ENCODE measurements at places on chromosomes 7 and 10.

- no peak for DNase-seq
These were observed 918 bp downstream of the NET1 start for GRCh38 chr10:5413012-5413938.

GRCh38 chr7:25575634-25576033 lies 347.3 kb upstream of the NPVF start:
- DNase-seq: no peak

DNA sequence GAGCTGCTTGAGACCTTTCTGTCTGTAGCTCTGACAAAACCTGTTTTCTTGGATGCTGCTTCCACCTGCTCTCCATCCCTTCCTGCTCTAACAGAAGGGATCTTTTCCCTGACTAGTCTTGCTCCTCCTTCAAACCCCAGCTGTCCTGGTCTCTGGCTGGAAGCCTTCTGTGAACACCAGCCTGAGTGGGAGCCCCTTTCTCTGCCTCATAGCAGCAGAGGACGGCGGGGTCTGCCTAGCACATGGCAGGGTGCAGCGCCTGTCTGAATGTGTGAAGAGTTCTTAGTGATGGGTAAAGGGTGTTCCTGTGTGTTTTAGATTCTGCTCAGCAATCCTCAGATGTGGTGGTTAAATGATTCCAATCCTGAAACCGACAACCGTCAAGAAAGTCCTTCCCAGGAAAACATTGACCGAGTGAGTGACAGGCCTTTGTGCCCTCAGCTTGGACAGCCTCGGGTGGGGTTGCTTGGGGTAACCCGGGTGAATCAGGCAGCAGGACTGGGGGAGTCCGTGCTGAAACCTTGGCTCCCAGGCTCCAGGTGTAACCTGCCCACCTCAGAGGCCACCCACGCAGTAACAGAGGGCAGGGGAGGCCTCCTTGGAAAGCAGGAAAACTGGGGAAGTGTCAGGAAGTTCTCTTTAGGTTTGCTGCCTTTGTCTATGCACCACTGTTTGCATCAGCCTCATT lies 34.1 kb downstream of the NUB1 start:
- no peak for DNase-seq

GRCh38 chr10:119222537-119222936 lies 15.2 kb downstream of the GRK5 start:
- no peak for DNase-seq

GRCh38 chr7:131723926-131724325 lies 167.5 kb upstream of the PODXL start:
- no peak for DNase-seq

- no peak for DNase-seq
These were observed 688.5 kb downstream of the CNTNAP2 start for GRCh38 chr7:146805082-146805481.

- no peak for DNase-seq
These were observed 20.3 kb downstream of the NACAD start for GRCh38 chr7:45068236-45069023.

Data from non-pigmented ciliary epithelial cell (primary cell).